ENCODE measurements at places on chromosomes 11 and 22. TPM values are rescaled to one million over a fixed set of nuclear protein-coding genes. Genes with fewer than 3 reads are reported as not detected.

- DNase-seq: no peak
Observed at GRCh38 chr11:63785823-63786222, 17.2 kb upstream of the ZFTA start.

DNA sequence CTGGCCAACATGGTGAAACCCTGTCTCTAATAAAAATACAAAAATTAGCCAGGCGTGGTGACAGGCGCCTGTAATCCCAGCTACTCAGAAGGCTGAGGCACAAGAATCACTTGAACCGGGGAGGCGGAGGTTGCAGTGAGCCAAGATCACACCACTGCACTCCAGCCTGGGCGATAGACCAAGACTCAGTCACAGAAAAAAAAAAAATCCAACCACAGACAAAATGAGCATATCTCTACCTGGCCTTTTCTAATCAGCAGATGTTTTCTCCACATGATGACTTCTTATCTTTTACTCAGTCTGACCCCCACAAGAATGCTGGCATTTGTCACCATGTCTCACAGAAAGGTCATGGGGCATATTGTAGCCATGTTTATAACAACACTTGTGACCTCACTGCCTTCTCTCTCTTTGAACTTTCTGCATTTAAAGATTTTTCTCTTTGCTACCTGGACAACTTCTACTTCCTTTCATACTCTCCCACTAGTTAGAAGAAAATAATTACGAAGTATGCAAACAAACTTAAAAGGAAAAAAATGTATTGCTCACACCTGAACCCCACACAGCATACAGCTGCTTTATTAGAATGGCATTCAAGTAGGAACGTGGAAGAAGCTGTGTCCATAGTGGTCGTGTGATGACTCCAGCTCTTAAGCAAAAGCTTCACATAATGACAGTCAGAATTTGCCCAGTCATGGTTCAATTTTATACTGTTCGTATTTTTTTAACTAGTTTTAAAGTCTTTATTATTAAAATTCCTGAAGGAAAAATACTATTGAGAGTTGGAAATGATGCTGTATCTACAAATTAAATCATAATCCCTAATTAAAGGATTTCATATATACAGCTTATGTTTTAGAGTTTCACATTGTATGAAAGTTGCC lies 65.4 kb downstream of the ZC3H12C start:
- DNase-seq: no peak

GRCh38 chr11:102406099-102406498 lies 46.5 kb downstream of the TMEM123 start:
- no peak for DNase-seq

DNA sequence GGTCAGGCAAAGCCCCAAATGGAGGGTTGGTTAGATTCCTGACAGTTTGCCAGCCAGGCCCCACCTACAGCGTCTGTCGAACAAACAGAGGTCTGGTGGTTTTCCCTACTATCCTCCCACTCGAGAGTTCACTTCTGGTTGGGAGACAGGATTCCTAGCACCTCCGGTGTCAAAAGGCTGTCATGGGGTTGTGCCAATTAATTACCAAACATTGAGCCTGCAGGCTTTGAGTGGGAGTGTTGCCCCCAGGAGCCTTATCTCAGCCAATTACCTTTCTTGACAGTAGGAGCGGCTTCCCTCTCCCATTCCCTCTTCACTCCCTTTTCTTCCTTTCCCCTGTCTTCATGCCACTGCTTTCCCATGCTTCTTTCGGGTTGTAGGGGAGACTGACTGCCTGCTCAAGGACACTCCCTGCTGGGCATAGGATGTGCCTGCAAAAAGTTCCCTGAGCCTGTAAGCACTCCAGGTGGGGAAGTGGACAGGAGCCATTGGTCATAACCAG lies 4.7 kb upstream of the TTC36 start:
- DNase-seq: no peak

GRCh38 chr11:2378527-2379210 lies 1.6 kb downstream of the CD81 start:
- DNase-seq: no peak

DNA sequence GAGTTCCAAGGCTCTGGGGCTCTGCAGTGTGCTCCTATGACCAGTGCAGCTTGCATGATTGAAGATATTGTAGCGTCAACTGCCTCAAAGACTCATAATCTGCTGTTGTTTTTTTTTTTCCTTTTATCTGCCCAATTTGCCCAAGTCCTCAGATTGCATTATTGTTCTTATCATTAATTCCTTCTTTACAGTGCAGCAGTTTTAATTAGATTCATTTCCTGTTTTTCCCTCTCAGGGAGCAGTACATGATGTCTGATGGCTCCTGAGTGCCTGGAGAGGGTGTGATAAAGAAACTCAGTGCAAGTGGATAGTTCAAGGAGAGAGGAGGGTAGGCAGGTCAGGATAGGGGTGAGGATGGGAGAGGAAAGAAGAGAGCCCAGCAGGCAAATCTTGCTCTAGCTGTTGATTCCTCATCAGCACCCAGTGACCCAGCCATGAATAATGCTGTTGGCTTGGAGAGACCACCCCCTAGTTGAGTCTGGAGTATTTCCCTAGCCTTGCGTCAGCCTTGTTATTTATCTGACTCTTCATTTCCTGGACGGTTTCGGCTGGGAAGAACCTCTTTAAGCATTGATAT lies 219.6 kb upstream of the SESN3 start:
- no peak for DNase-seq

Gene TRIM48
- not detected for total RNA-seq

GRCh38 chr11:99275521-99275920 lies 254.8 kb downstream of the CNTN5 start:
- DNase-seq: no peak

DNA sequence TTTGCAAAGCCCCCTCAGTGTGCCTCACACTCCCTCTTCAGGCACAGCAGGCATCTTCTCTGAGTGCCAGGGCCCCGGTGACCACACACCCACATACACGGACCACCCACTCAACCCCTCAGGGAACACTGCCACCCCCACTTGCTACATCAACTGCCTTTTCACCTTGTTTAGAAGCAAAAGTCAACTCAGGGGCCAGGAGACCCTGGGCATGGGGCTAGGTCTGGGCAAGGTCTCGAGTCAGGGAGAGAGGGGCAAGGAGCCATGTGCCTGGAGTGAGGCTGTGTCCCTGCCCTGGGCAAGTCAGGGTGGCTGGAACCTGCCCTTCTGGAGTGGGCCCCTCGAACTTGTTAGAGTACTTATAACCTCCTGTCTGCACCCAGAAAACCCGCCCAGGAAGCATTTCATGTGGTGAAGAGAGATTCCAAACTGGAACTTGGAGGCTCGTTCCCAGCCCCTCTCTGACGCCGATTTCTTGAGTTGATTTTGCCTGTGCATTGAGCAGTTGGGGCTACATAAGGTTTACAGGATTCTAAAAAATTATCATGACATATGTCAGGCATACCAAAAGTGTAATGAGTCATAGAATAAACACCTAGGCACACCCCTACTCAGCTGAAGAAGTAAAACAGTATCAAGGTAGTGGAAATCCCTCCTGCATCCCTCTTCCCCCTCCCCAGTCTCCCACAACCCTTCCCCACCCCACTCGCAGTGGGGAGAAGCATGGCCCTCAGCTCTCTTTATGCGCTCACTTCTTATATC lies 74.3 kb downstream of the MYEOV start:
- no peak for DNase-seq

- DNase-seq: no peak
Observed at GRCh38 chr11:94539420-94539819, 4.3 kb upstream of the FUT4 start.

Gene GAB4
- total RNA-seq: not detected

- no peak for DNase-seq
Observed at GRCh38 chr11:119584193-119585042, 144.6 kb downstream of the NECTIN1 start.

- no peak for DNase-seq
Observed at GRCh38 chr11:84522331-84522730, 1104.8 kb downstream of the DLG2 start.

Gene LRRC74B
- total RNA-seq: not detected

Gene HNRNPUL2
- total RNA-seq: 30.7 TPM
